ENCODE measurements at places on chromosomes 12 and 14.
A peak's percentile ranks its signal among the peaks of the same experiment; 100 is the strongest.

GRCh38 chr12:114752217-114752616 is 68.2 kb upstream of the TBX3 start:
- no peak for DNase-seq

DNA sequence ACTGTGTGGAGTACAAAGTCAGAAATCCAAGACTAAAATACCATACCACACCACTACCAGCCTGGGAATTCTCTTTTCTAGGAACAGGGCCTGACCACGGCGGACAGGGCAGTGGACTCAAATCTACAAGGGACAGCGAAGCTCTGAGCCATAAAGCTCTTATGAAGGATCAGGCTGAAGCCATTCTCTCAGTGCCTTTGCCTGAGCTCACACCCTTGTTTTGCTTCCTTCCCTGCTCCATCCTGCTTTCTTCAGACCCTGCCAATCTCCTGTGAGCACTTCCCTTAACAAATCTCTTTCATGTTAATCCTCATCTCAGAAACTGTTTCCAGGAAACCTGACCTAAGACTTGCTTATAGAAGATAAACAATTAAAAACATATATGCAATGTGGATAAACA is 398.5 kb downstream of the MDGA2 start:
- DNase-seq = no peak

DNA sequence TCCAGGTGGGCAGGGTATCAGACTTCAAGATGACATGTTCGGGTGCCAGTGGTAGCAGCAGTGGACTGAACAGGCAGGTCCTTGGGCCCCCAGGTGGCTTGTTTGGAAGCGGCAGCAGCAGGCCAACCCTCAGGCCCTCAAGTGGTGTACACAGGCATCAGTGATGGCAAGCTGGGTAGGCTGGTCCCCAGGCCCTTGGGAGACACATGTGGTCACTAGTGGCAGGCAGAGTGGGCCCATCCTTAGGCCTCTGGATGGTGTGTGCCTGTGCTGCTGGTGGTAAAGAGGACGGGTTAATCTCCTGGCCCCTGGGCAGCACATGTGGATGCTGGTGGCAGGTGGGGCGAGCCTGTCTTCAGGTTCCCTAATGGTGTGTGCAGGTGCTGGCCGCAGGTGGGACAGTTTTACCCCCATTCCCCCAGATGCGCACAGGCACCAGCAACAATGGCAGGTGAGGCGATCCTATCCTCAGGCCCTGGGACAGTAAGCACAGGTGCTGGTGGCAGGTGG is 8.0 kb downstream of the OAS2 start:
- no peak for DNase-seq

DNA sequence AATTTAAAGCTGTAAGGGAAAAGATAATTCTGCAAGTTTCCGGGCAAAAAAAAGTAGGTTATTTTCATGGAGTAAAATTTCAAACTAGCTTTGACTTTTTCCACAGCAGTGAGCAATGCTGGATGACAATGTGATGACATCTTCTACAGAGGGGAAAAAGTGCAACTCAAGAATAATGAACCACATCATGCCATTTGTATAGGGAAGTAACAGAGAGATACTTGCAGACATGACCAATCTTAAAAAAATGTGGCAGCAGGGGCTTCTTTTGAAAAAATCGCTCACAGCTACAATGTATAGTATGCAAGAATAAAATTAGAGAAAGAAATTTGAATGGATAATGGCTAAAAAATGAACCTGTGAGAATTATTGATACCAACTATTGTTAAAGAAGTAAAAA is 115.5 kb downstream of the DHRS2 start:
- no peak for DNase-seq

GRCh38 chr12:120661432-120661831 is 21.0 kb downstream of the CABP1 start:
- DNase-seq = no peak

- DNase-seq = peak; percentile 70
Measured at GRCh38 chr14:90381999-90382451, 14.8 kb upstream of the CALM1 start.

DNA sequence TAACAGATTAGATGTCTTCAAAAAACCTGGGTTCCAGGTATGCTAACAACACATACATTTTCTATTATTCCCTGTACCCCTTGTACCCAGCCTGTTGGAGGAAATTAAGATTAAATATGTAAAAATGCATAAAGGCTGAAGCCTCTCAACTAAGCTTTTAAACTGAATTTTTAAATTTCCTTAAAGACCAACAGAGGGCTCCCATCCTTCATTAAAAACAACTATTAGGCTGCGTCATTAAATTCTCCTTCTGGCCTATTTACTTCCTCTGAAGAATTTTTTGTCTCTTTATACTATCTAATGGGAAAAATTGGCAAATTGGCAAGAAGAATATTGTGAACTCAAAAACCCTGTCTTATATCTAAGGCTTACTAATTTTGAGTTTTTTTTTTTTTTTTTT is 21.8 kb downstream of the SENP1 start:
- DNase-seq = no peak

DNA sequence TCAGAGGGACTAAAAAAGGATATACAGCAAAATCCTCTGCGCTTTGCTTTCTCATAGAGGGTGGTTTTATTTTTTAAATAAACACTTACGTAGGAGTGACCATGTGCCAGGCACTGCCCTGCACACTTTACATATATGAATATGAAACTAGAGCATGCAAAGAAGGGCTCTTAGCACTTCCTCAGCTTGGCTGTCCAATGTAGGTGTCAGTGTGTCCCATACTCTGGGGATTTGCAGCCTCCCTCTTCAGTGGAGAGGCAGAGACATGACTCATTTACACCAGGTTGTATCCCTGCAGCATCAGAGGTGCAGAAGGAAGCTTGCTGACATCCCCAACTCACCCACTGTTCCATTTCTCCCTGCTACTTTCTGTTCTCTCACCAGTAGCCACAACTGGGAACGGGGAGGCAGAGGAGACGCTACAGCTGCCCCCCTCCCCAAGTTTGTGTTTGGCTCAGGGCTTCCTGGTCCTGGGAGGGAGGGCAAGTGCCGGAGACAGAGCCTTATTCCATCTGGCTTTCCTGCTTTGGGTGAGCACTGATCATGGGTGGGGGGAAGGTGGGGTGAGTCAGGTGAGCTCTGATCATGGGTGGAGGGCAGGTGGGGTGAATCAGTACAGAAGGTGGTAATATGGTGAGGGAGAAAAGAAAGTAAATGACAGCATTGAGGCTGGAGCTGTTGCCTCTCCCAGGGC is 4.9 kb upstream of the KRT5 start:
- DNase-seq = no peak
